ENCODE measurements at places on chromosomes 2 and 18. TPM values are rescaled to one million over a fixed set of nuclear protein-coding genes. Genes with fewer than 3 reads are reported as not detected.

- DNase-seq: no peak
These were observed 81.5 kb downstream of the ZNF407 start for GRCh38 chr18:74679006-74679678.

Gene DPYSL5
- not detected for total RNA-seq

Gene CRYGD
- not detected for total RNA-seq

DNA sequence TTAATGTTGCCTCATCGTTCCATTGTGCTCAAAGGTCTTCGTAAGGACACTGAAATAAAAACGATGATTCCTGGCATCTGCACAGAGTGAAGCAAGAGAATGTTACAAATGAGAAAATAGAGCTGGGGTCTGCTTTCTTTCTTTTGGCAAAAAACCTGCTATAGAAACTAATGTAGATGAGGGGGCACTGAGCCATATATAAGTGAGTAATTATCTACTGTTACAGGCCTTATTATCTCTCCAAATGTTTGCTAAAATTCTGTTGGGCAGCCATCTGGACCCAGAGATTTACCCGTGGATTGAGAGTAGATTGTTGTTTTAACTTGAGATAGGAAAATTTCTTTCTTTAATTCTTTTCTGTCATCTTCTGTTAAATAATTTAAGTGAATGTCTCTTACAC, 472.5 kb upstream of the PIK3C3 start:
- DNase-seq: no peak

Gene LOXHD1
- total RNA-seq: 1.7 TPM

DNA sequence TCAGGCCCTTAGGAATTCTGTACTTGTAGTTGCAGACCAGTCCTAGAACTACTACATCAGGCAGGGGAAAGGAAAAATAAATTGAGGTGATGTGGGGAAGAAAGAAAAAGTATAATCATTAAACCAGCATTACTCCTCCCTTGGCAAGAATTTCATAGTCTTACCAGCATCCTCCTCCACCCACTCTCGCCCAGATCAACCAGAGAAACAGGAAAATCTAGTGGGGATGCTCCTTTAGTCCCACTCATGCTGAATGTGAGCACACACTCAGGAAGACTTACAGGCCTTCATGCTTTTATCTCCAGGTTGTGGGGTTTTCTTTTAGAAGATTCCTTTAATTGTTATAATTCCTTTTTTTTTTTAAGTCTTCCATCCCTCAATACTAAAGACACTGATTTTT, 129.3 kb upstream of the CCDC150 start:
- DNase-seq: no peak

Gene RNASEH1
- total RNA-seq: 23.7 TPM

Gene SNX17
- total RNA-seq: 116 TPM

Gene SYT4
- 3.2 TPM for total RNA-seq

DNA sequence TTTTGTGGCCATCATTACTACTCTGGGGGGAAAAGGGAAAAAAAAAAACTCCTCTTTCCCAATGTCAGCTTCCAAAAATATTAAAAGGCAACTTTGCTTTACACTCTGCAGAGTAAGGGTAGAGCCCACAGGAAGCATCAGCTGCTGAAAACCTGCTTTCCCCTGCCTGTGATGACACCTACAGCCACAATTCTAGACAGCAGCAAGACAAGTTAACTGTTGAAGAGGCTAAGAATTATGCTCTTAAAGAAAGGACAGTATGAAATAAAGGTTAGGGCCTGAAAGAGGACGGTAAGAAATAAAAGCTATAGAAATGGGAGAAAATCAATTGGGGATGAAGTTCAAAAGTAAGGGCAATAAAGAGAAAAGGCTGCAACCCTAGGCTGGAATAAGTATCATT, 3.0 kb downstream of the PDE11A start:
- no peak for DNase-seq

DNA sequence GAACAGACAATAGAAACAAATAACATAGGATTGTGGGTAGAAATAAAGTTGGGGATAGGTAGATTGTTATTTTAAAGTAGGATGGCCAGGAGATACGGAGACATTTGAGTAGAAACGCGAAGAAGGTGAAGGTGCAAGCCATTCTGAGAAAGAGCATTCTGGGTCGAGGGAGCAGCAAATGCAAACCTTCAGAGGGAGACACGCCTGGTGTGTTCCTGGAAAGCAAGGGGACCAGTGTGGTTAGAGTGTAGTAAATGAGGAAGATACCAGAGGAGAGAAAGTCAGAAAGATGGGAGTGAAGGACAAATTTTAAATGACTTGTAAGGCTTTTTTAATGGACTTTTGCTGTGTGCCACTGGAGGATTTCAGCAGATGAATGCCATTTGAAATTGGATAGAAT, 1.7 kb downstream of the CYP20A1 start:
- no peak for DNase-seq

DNA sequence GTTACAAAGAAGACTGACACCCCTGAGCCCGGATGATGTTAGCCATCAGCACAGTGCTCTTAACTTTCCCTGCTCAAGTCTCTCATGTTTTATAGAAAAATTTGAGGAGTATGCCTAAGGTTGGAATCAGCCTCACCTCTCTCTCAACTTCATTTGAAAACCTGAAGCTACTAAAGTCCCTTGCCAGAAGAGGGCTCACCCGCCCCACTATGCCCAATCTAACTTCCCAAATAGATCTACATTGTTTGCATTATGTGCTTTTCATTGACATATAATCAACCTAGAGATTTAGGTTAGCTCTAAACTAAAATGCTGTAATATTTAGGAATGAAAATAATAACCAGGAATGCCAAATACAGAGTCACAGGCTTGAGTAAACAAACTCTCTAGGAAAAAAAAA, 305.4 kb downstream of the NCKAP5 start:
- no peak for DNase-seq

GRCh38 chr18:57505231-57505630, 70.1 kb downstream of the ONECUT2 start:
- DNase-seq: no peak

DNA sequence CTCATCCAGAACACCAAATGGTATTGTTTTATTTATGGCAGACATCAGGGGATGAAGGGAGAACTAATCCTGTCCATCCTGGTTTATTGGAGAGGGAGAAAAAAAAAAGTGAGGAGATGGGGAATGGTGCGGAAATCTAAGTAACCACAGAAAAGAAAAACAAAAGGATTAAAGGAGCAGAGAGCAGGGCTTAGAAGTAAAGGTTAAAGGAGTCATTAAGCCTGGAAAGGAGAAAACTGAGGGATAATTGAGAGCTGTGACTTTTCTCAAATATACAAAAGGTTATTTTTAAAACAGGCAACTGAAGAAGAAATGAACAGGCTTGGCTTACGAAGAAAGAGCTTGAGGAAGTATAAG, 127.2 kb upstream of the PPP1CB start:
- no peak for DNase-seq

Gene SERPINB12
- total RNA-seq: not detected

Gene DCC
- total RNA-seq: 0.12 TPM

Gene ASXL2
- total RNA-seq: 19.7 TPM

GRCh38 chr18:62715759-62716615, 646 bp downstream of the PHLPP1 start:
- DNase-seq: no peak

Gene MDH1B
- total RNA-seq: 1.2 TPM

Gene FKBP7
- total RNA-seq: 14.7 TPM

Gene TRAPPC8
- 45.7 TPM for total RNA-seq

DNA sequence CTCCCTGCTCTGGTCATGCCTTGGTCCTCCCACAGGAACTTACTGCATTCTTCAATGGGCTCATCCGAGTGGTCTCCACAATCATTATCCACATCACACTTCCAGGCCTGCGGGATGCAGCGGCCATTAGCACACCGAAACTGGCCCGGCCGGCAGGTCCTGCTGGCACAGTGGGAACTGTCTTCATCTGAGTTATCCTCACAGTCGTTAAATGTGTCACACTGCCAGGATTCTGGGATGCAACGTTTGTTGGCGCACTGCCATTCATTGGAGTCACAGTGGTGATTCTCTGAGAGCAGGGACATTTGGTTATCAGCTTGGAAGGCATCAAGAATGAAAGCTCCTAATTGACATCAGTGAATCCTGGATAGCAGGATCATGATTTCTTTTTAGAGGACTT, 104.5 kb downstream of the DHRS9 start:
- DNase-seq: no peak

DNA sequence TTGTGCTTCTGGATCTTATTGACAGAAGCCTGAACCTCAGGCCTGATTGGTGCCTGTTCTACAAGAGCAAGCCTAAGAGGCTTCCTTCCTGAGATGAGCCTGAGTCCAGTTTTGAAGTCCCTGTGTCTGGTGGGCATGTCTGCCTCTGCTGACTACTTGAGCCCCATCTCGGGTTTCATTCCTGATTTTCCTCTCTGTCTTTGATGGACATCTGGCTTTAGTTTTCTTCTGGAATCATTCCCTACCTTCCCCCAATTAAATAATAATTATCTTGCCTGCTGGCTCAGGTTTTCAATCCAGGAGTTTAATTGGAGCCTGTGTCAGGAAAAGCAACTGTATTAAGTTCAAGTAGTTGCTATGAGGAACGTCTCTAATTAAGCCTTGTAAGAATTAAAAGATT, 135.5 kb upstream of the MC4R start:
- no peak for DNase-seq

GRCh38 chr2:579351-579886, 97.8 kb downstream of the TMEM18 start:
- DNase-seq: no peak

DNA sequence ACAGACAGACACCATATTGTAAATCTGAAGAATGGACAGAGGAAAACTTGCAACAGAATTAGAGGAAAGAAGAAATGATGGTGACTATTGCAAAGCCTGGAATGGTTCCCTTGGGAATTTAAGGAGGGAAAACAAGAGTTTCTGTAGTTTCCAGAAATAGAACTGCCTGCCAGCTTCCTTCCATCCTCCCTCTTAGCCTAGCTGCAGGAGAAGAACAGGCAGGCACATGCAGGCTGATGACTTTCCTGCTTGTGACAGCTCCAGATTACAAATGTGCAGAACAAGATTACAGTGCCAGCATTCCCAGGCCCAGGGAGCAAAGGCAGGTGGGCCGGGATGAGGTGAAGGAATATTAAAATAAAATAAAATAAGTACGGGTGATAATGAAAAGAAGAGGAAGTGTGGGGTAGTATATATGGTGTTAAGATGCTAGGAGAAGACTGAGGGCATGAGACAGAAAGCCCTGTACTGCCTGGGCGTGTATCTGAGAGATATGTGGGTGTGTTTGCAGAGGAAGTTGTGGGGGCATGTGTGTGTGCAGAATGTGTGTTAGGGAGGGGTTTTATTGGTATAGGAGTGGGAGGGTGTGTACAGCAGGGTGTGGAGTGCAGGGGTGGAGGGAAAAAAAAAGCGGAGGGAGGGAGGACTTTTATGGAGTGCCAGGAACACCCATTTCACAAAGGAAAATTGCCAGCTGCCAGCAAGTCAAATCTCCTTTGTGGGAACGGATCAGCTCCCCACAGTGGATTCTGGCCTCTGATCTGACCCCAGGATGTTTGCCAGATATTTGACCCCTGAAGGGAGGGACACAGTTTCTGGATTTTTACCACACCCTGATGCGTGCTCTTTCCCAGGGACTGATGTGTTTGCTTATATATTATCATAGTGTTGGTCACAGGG, 43.9 kb upstream of the NEMP2 start:
- DNase-seq: no peak

DNA sequence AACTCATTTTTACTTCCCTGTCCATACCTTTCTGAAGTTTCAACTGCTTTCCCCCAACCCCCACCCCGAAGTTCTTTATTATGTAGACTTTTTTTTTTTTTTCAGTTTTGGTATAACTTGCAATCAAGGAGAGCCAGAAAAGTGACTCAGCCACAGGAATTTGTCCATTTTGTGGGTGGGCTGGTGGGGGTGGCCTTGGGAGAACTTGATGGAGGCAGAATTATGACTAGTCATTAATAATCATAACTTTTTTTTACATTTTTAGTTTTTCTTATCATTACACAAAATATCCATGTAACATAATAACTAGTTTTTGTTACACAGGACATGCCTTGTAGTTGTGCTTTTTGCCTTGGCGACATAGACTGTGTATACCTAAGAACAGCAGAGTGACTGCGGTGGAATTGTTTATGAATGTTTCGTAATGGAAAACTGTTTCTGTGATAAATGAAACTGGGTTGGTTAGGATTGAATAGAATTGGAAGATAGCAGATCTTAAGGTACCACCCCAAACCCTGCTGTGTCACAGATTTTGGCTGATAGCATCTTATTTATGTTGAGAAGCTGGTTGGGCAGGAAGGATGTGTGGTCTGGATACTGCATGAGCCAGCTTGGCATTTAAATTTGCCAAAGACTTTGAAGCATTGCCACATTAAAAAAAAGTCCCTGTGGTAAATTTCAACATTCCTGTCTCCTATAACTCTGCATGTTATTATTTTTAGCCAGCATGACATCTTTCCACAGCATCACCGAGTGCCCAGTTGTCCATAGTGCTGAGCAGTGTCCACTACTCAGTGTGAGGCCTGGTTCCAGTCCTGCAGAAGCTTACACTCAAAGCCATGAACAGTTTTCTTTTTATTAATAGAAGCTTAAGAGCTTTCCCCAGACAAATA, 30.7 kb downstream of the LYPD6B start:
- DNase-seq: no peak

DNA sequence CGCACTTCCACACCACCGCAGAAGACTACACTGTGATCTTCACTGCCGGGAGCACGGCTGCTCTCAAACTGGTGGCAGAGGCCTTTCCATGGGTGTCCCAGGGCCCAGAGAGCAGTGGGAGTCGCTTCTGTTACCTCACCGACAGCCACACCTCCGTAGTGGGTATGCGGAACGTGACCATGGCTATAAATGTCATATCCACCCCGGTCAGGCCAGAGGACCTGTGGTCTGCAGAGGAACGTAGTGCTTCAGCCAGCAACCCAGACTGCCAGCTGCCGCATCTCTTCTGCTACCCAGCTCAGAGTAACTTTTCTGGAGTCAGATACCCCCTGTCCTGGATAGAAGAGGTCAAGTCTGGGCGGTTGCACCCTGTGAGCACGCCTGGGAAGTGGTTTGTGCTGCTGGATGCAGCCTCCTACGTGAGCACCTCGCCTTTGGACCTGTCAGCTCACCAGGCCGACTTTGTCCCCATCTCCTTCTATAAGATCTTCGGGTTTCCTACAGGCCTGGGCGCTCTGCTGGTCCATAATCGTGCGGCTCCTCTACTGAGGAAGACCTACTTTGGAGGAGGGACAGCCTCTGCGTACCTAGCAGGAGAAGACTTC, 12.5 kb downstream of the MOCOS start:
- no peak for DNase-seq

GRCh38 chr18:63312737-63313395, 6.7 kb downstream of the BCL2 start:
- DNase-seq: no peak

Gene PGAP1
- total RNA-seq: 8.1 TPM

Gene RNF152
- 16.2 TPM for total RNA-seq

Gene RNF125
- total RNA-seq: 24.3 TPM

DNA sequence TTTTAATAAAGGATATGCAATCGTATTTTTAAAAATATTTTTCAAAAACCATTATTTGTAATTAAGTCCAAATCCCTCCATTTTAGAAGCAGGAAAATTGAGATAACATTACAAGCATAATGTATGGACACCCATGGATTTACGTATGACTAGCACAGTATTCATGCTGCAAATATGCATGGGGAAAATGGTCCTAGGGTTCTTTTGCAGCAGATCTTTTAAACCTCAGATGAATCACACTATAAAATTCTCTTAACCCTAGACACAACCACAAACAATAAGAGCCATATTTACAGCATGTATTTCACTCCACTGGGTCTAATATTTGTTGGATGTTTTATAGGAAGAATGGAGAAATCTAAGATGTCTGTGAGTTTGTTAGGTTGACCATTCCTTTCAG, 453.4 kb downstream of the TGIF1 start:
- DNase-seq: no peak

Gene MYOM1
- 2.6 TPM for total RNA-seq

Gene GULP1
- total RNA-seq: 31.5 TPM

Gene SERPINB11
- not detected for total RNA-seq

- no peak for DNase-seq
These were observed 5.3 kb downstream of the SAG start for GRCh38 chr2:233312874-233313273.

Data from omental fat pad (tissue), 4 donors.